Stimulated activated CD8-positive, alpha-beta memory T cell treated with anti-CD3 and anti-CD28 coated beads, Interleukin-2, amount 100 ng/mL, for 1 hour (primary cell): ENCODE measurements at places on chromosomes 1 and 21.

DNA sequence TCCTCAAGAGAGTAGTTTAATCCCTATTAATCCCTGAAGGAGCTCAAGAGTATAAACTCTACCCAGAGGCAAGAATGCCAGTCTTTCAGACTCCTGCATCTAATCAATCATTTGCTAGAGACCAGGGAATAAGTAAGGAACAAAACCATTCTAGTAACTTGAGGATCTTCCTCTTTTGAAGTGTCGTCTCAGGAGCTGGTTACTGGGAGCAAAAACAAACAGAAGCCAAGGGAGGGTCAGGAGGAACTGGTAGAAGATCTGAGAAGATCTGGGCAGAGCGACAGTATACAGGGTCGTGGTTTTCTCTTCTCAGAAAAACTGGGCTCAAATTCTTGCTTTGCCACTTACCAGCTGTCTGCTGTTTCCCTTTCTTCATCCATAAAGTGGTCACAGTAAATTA is 69.3 kb downstream of the RPS6KA1 start:
- DNase-seq, result no peak

GRCh38 chr1:1079408-1080121 is 5.5 kb upstream of the RNF223 start:
- DNase-seq, result no peak

GRCh38 chr1:246690100-246690499 is 34.1 kb upstream of the SCCPDH start:
- DNase-seq, result no peak

GRCh38 chr1:21232044-21232443 is 55.3 kb upstream of the EIF4G3 start:
- no peak for DNase-seq

DNA sequence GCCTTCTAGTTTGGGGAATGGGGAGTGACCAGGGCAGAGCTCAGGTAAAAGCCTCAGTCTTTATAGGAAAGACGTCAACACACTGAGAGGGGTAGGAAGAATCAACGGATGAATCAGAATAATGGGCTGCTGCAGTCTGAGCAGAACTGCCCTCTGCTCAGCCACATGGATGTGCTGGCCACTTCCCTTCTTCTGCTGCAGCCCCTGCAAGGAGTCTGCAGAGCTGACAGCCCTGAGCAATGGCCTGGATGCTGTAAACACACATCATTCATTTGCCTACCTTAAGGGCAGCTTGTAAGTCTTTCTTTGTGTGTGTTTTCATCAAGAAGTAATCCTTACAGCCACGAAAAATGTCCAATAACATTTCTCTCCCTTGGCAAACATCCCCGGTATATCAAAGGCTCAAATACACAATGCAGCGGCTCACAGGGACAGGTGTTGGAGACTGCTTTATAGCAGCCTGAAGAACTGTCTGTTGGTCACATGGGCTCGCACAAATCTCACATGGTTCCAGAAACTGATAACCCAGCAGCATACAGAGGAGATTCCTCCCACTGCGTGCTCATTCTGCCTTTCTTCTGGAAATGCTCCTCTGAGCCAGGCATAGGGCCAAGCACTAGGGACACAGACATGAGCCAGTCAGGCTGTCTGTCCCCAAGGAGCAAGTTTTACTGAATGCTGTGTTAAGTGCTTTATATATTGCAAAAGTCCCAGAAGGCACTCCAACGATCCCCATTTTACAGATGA is 110.1 kb downstream of the HMGB4 start:
- no peak for DNase-seq

DNA sequence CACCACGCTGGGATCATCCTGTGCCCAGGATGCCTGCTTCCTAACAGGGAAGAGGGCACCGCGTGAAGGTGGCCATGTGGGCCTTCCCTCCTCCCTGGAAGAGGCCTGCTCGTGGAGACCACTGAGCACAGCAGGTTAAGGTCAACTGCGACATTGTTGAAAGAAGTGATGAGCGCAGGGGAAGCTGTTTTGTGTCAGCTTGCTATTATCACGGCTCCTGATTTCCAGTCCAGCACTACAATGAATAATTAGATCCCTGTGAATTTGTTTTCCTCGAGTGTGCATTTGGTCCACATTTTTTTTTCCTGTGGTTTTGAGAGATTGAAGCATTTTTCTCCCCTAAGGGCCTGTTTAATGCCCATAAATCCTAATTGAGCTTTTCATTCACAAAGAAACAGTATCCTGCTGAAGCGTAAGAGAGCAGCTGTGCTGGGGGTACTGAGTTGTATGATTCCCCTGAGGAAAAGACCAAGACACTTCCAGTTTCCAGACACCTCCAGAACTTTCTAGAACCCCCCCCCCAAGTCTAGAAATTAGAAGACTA is 204.9 kb downstream of the KCNJ6 start:
- no peak for DNase-seq

DNA sequence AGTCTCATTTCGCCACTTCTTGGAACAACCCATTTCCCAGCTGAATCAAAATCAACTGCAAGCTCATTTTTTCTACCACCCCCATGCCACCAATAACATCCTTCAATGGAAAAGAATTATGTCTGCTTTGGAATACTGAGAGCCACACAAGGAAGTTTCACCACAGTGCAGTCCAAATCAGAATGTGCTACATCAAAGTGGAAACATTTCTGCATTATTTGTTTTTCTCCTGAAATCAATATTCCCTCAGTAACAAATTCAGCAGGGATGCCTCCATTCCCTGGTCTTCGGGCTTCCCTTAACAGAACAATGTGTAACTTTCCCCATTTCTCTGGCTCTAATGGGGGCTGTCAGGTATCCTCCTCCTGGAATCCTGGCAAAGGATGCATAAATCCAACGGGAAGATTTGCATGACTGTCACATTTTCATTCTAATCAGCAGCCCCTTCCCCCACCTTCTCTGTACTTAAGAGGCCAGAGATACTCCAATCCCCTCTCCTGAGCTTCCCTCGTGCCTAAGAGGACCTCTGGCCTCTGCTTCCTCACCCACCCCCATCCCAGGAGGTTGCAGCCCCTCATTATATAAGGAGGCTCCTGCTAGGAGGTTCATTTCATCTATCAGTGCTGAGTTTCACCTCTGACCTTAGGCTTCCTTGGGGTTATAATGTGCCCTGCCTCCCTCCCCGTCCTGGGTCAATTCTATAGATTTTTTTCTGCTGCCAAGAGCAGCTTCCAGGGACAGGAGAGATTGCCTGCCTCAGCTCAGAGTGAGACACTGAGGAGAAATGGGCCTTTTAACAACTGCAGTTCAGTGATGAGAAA is 201.1 kb downstream of the OMA1 start:
- no peak for DNase-seq

- no peak for DNase-seq
These were observed 3.9 kb upstream of the NHLH1 start for GRCh38 chr1:160363010-160363409.

DNA sequence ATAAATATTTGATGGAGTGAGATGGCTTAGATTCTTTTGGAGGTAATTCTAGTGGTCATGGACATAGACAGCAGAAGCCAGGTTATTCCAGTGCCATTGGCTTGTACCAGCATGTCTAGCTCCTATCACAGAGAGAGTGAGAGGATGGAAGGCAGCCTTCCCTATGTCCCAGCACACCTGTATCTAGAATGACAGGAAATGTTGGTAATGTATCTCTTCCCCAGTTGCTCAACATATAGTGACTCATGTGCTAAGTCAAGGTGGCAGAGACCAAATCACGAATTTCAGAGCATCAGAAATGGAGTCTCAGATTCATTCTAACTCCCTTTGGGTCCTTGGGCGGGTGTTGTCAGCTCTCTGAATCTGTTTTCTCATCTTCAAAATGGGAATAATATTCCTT is 28.4 kb downstream of the METTL13 start:
- no peak for DNase-seq

- DNase-seq, result no peak
These were observed 6.7 kb downstream of the KYAT3 start for GRCh38 chr1:88985692-88986091.

GRCh38 chr1:42747125-42747524 is 7.1 kb upstream of the CLDN19 start:
- DNase-seq, result no peak

DNA sequence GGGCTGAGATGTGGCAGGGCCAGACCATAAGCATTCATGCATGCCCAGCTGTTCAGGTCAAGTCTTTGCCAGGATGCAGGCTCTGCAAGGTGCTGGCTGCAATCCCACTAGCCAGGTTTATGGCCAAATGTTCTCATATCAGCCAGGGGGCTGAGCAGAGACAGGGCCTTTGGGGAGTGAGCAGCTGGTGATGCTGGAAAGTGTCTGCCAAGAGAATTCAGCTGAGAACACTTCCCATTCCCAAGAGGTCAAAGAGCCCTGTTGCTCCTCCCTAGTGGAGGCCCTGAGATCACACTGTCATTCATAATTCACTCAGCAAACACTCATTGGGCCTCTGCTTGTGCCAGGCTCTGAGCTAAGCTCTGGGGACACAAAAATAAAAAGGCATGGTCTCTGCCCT is 150.3 kb downstream of the DMRTA2 start:
- DNase-seq, result no peak

DNA sequence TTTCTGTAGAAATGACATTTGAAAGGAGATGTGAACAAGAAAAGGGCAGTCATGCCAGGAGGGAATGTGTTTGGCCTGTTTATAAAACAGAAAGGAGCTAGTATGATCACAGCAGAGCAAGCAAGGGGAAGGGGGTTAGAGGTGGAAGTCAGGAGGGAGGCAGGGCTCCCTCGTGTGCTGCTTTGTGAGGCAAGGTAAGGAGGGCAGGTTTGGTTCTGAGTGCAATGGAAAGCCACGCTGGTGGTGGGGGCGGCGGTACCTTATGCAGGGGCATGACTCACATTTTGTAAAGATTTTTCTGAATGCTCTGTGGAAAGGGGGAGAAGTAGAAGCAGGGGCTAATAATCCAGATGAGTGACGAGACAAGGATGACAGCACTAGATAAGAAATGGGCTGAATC is 197.5 kb upstream of the C8B start:
- no peak for DNase-seq

- no peak for DNase-seq
These were observed 28.9 kb upstream of the VAV3 start for GRCh38 chr1:107993920-107994319.

DNA sequence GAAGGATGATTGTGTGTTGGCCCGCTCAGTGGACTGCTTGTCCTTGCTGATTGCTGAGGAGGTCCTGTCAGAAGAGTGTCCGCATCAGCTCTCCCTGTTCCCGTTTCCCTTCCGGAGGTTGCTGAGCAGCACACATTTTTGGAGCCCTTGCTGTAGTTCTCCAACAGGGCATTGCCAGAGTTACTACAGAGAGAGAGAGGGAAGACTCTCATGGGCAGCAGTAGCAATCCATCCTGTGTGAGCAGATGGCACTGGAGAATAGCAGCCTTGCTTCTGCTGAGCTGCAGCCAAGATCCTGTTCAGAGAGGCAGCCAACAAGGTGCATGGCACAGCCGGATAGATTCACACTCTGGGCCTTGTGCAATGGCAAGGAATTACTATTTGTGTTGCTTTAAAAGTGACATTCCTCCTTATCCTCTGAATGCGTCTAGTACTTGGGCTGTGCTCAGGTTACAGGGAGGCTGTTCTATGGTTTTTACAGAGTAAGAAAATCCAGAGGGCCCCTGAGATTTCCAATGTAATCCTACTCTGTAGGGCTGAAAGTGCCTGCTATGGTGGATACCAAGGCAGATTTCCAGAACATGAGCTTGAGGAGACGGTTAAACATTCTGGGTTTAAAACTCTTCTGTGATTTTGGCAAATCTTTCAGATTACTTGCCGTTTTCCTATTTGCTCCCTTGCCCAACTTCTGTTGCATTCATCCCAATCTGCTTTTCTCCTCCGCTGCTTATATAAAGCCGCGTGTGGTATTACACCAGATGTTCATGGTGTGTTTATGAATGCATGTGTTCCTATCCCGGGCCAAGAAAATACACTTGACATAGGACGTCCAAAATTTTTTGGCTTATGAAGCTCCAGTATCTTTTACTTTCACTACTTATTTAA is 27.4 kb downstream of the AK4 start:
- no peak for DNase-seq
